ENCODE measurements at places on chromosomes 3 and 15.

- DNase-seq, result no peak
Observed at GRCh38 chr3:183754052-183754451, 56.5 kb downstream of the YEATS2 start.

DNA sequence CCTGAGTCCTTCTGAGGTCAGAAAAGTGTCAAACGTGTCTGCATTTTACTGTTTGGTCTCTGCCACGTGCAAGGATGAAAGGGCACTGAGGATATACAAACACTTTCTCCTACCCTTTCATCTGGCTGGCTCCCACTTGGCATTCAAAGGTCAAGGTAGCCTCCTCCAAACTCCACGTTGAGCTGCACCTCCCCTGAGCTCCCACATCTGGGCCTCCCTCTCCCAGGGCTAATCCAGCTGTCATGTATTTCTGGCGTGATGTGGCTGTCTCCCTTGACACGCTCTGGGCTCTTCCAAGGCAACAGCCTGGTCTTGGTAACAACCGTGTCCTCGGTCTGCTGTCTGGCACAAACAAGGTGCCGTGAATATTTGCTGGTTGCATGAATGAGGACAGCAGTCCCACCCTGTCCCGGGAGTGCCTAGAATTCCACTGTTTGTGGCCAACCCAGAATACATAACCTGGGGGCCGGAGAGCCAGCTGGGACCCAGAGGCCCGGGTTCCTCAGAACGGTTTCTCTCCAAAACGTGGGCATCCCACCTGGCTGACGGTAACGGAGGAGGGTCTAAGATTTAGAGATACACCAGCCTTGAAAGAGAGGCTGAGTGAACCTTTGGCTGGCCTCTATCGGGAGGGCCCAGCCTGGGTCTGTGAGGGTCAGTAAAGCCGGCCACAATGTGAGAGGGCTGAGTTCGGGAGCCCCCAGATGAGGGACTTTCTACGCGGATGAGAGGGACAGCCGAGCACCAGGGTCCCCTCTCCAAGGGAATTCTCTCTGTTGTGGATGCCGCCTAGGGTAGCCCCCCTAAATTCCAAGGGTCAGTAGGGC is 767 bp downstream of the GLT8D1 start:
- DNase-seq, result no peak

DNA sequence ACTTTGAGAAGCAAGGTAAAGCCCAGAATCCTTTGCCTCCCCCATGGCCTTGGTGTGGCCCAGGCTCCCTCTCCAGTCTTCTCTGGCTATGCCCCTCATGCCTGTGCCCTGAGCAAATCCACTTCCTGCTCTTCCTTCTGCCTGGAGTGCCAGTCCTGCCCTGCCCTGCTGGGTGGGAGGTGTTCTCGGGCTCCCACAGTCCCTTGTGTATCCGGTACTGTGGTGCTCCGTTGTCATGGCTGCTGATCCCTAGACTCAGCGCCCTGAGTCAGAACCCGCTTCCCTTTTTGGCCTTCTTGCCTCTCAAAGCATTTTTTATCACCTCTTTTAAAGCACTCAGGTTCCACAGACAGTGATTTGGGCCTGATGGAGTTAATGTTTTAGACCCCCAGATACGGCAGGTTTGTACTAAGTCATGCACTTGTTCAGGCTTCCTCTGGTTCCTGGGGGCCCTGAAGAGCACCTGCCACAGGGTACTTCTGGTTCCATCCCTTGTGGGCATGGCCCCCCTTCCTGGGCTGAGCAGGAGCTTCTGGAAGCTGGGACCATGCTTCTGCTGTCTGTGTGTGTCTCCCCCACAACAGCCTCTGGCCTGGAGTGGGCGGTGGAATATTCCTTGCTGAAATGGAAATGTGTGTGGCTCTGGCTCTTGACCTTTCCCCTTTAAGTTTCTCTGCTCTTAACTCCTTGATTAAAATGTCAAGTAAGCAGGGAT is 29.6 kb upstream of the ADAMTS7 start:
- DNase-seq, result no peak

DNA sequence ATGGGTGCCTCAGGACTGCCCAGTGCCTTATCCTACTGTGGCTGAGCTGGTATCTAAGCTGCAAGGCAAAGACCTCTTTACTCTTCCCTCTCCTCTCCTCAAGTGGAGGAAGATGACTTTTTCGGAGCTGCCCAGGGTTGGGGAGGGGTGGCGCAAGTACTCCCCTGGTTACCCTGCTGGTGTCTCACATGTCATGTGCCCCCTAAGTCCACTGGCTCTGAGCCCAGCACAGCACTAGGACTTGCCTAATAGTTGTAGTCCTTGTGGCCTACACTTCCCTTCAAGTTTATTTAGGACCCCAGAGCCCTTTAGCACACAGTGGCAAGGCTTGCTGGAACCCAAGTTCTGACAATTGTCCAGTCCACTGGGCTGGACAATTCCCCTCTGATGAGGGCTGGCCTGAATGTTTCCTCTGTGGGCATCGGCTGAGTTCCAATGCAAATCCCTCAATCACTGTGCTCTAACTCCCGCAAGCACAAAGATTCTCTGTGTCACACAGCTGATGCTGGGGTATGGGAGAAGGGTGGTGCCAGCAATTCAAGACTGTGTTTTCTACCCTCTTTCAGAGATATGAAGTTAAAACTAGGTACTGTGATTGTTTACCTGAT is 60.4 kb downstream of the UQCC5 start:
- no peak for DNase-seq

DNA sequence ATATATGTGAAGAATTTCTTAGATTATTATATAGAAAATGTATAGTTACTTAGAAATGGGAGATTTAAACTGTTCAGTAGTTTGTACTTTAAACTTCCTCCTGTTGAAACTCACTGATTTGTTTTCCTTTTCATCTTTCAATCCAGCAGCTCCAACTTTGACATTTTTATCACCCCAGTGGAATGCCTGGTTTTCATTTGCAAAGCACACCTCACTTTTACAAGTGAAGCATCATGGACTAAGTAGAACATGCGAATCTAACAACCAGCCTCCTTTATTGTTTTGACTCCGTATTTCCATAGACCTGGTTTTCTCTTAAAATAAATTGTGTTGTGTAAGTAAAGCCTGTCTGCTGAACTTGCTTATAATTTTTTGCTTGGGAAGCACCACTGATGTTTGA is 97.8 kb upstream of the ROBO2 start:
- DNase-seq, result no peak

- DNase-seq, result no peak
Observed at GRCh38 chr15:24857763-24858162, 97.0 kb upstream of the SNRPN start.

DNA sequence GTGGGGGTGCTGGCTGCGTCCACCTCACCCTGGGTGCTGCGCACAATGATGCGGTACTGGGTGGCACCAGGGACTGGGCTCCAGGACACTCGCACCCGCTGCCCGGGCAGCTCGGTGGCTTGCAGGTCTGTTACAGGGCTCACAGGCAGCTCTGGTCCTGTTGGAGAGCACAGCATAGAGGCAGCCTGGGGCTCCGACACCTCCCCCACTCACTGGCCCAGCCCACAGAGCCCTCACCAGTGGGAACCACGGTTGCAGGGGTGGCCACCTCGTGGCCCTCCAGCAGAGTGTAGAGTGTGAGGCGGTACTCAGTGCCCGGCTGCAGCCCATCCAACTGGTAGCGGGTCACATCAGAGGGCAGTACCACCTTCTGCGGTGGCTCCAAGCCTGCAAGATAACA is 3.7 kb downstream of the COL7A1 start:
- no peak for DNase-seq

All from forelimb muscle (tissue), 1 donor.